ENCODE measurements at places on chromosomes 7 and 10.

DNA sequence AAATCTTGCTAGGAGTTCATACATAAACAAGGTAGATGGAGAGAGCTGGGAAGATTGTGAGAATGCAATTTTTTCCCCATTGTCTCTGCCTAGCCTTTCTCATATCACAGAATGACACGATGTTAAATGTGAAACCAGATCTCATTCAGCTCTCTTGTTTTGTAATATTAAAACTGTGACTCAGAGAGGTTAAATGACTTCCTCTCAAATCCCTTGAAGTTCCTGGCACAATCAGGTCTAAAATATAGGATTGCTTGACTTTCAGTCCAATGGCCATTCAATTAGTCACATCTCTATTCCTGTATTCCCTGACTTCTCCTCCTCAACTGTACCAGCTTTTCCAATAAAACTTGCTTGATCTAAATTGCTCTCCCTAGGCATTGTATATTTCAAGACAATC is 3.1 kb downstream of the ANKRD22 start:
- DNase-seq = no peak

GRCh38 chr7:1372063-1372462 is 87.2 kb downstream of the MICALL2 start:
- no peak for DNase-seq

DNA sequence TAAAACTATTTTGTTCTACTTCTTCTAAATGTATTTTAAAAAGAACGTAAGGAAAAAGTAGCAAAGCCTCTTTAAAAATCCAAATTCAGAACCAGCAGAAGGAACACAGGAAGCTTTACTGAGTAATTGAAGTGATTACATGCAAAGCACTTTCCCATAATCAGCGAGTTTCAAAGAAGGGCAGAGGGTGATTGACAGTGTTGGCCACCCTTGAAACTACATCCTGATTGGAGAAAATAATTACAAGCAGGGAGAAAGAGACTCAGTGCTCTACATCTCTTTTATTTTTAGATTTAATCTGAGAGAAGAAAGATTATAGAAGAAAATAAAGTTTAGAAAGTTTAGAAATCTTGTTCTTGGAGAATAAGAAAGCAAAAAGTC is 20.3 kb upstream of the HGF start:
- no peak for DNase-seq

DNA sequence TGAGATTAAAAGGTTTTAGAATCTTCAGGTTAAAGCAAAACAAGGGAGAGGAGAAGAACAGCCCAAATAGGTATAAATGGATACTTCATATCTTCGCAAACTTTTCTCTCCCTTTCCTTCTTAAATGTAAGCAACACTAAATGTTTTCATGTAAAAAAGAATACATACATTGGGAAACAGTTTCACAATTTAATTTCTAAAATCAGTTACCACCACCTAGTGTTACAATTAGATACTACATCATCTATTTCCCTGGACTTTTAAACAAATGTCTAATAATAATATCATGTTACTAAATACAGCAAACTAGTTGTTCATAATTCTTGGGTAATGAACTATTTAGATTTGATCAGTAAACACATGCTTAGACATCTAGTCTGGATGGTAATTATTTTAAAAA is 35.8 kb downstream of the MINDY3 start:
- no peak for DNase-seq

- DNase-seq = no peak
These were observed 5.8 kb upstream of the C1QL3 start for GRCh38 chr10:16527452-16527851.

GRCh38 chr7:79245623-79246249 is 207.7 kb downstream of the MAGI2 start:
- DNase-seq = no peak

DNA sequence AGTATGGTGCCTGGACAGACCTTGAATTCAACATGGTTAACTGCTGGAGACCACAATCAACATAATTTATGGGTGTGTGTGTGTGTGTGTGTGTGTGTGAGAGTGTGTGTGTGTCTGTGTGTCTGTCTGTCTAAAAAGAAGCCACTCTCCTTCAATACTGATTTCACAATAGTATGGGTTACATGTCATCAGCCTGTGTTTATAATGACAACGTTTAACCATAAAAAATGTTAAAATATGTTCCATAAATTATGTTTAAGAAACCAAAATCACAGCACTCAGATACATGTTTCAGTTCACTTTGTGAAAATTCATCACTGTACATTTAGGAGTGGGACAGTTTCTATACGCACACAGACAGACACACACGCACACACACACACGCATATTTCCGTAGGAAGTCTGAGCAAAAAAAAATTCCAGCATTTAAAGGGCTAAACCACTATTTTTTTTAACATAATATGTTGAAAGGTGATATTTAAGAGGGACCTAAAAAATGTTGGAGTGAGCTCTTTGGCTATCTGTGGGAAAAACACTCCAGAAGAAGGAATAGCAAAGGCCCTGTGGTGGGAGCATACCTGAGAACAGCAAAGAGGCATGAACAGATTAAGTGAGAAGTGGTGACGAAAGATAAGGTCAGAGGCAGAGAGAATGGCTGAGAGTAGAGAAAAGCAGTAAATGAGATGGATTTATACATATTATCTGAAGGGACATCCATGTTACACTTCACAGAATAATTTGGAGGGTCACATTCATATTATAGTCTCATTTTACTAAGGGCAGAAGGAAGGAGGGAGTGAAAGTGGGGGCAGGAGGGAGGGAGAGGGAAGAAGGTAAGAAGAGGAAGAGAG is 10.9 kb downstream of the PDZD8 start:
- DNase-seq = no peak

Measured in Ammon's horn (tissue), 1 donor.